Activated naive CD8-positive, alpha-beta T cell treated with anti-CD3 and anti-CD28 coated beads for 36 hours (primary cell): ENCODE measurements at places on chromosomes 6 and 20. TPM values are rescaled to one million over a fixed set of nuclear protein-coding genes. Genes with fewer than 3 reads are reported as not detected.

PTK6 gene
- total RNA-seq = 0.16 TPM

LINC00237 gene
- not detected for total RNA-seq

DNA sequence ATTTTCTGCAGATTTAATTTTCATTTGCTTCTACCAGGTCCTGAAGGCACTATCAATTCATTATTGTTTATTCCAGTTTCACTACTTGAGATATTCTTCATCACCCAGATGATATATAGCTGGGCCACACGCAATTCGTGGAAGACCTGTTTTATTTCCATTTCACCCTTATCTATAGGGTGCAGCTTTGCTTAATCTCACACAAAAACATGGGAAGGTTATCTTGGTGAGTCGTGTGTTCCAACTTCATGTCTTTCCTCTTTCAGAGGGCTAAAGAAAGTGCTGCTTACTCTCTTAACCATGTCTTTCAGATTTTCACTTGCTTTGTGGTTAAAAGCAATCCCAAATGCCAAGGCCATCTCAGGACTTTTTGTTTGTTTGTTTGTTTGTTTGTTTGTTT is 194.0 kb downstream of the SOD2 start:
- no peaks in the 10 kb centered on the region for H3K4me1 ChIP-seq
- H3K27me3 ChIP-seq = peaks cover 29% of the 10 kb centered on the region
- H3K36me3 ChIP-seq = no peaks in the 10 kb centered on the region
- H3K4me3 ChIP-seq = no peak overlapping the region
- H3K27ac ChIP-seq = no peak overlapping the region

GRCh38 chr20:62232770-62233645 is 5.3 kb upstream of the OSBPL2 start:
- H3K4me3 ChIP-seq = no peak overlapping the region
- H3K4me1 ChIP-seq = peaks cover 4% of the 10 kb centered on the region
- no peaks in the 10 kb centered on the region for H3K36me3 ChIP-seq
- H3K27ac ChIP-seq = no peak overlapping the region

- H3K27me3 ChIP-seq = no peaks in the 10 kb centered on the region
- H3K4me1 ChIP-seq = peaks cover 20% of the 10 kb centered on the region
- H3K36me3 ChIP-seq = peaks cover 46% of the 10 kb centered on the region
- no peak overlapping the region for H3K4me3 ChIP-seq
- DNase-seq = no peak
- no peak overlapping the region for H3K27ac ChIP-seq
Observed at GRCh38 chr6:160071805-160072690, 49.6 kb upstream of the SLC22A1 start.

DNA sequence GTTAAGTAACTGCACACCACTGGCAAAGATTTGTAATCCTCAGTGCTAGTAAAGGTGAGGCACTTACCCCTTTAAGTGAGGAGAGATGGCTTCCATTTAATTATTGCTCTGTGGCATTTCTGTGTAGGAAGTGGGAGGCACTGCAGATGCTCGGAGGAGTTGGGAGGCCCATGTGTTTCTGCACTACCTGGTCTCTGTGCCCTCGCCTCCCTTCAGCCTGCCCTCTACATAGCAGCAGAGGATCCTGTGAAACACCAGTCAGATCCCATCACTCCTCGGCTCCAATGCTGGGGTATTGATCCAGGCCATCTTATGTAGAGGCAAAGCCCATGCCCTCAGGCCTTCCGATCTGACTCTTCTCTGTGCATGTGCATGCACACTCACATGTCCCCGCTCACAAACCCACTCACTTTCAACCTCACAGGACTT is 67.0 kb downstream of the SLX4IP start:
- H3K27me3 ChIP-seq = no peaks in the 10 kb centered on the region
- peaks cover 31% of the 10 kb centered on the region for H3K4me1 ChIP-seq
- H3K27ac ChIP-seq = peak overlapping the region; percentile 83
- DNase-seq = peak; percentile 20
- peak overlapping the region; percentile 76 for H3K4me3 ChIP-seq

DNA sequence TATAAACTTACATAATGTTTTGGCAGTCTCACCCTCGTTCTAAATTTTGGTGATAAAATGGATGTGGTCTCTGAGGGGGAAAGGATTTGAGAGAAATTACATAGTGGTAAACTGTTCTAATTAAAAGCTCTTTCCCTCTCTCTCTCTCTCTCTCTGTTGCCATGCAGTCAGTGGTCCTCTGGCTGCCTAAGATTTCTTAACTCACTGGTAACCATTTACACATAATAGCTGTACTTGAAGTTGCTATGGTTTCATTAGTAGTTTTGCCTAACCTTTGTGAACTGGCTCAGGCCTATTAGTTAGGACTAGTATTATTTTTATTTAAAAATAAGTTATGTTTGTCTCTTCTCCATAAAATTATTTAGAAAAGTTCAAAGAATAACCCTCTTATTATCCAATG is 42.0 kb downstream of the MAPK14 start:
- peaks cover 44% of the 10 kb centered on the region for H3K4me1 ChIP-seq
- H3K4me3 ChIP-seq = no peak overlapping the region
- no peaks in the 10 kb centered on the region for H3K27me3 ChIP-seq
- H3K36me3 ChIP-seq = peaks cover 7% of the 10 kb centered on the region
- no peak overlapping the region for H3K27ac ChIP-seq

C6orf132 gene
- 0.19 TPM for total RNA-seq

DNA sequence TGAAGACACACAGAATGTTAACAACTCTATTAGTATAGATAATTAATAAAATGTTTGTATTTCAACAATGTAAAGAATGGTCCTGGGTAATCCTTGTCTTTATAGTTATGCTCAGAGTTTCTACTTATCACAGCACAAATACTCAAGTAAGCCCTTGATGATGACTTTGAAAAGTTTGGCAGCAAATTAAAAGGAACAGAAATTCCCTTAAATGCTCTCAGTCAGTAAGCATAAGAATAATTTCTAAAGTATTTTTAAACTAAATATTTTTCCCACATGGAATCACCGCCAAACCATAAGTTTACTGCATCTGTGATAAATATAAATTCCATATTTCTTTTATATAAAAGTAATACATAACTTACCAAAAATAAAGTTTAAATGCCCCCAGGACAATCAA is 96.1 kb downstream of the COL12A1 start:
- no peak overlapping the region for H3K4me3 ChIP-seq
- H3K4me1 ChIP-seq = no peaks in the 10 kb centered on the region

GRCh38 chr6:12506159-12506558 is 210.4 kb upstream of the PHACTR1 start:
- peaks cover 10% of the 10 kb centered on the region for H3K27me3 ChIP-seq
- H3K27ac ChIP-seq = no peak overlapping the region
- no peak overlapping the region for H3K4me3 ChIP-seq
- no peak for DNase-seq
- no peaks in the 10 kb centered on the region for H3K36me3 ChIP-seq

GRCh38 chr6:165701005-165701404 is 38.0 kb upstream of the PDE10A start:
- no peak for DNase-seq
- H3K4me3 ChIP-seq = no peak overlapping the region
- no peaks in the 10 kb centered on the region for H3K27me3 ChIP-seq
- no peaks in the 10 kb centered on the region for H3K36me3 ChIP-seq
- no peaks in the 10 kb centered on the region for H3K4me1 ChIP-seq
- no peak overlapping the region for H3K27ac ChIP-seq

DNA sequence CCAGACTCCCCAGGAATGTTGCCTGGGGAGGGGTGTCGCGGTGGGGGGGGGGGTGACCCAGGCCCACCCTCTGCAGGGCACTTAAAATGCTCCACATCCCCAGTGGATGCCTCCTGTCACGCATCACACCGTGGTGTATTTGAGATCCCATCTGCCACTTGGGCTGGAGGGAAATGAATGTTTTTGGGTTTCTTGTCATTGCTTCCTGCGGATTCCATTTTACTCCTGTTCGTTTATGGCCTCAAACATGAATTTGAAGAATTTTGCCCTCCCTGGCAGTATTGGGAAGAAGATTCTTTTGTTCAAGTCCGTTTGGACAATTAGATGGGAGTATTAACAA is 544 bp upstream of the KHDC1 start:
- H3K27me3 ChIP-seq = no peaks in the 10 kb centered on the region
- peak overlapping the region; percentile 80 for H3K4me3 ChIP-seq
- peaks cover 26% of the 10 kb centered on the region for H3K4me1 ChIP-seq
- H3K36me3 ChIP-seq = peaks cover 37% of the 10 kb centered on the region
- H3K27ac ChIP-seq = peak overlapping the region; percentile 74
- no peak for DNase-seq

DNA sequence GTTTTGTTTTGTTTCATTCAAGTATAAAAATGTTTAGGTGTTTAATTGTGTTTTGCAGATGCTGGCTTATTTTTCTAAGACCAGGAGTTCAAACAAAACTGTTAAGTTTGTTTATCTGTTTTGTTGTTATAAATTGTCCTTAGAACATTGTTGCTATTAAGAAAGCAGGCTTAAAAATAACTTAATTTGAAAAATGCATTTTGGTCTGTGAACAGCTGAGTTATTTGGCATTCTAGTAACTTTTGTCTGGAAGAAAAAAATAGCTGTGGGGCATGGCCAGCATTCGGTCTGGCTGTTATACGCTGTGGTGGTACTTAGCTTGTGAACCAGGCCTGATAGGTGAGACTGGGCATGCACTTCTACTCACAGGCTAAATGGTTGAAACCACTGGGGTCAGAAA is 37.8 kb downstream of the SLX4IP start:
- H3K36me3 ChIP-seq = peaks cover 18% of the 10 kb centered on the region
- H3K27ac ChIP-seq = no peak overlapping the region
- peaks cover 18% of the 10 kb centered on the region for H3K4me1 ChIP-seq
- DNase-seq = no peak

CGAS gene
- 27.9 TPM for total RNA-seq

CASS4 gene
- 3.0 TPM for total RNA-seq

HRH3 gene
- total RNA-seq = not detected

GRCh38 chr6:43630980-43631619 is 2.0 kb upstream of the GTPBP2 start:
- no peaks in the 10 kb centered on the region for H3K27me3 ChIP-seq
- peak overlapping the region; percentile 15 for H3K4me3 ChIP-seq
- no peak for DNase-seq
- peaks cover 41% of the 10 kb centered on the region for H3K4me1 ChIP-seq

FAM8A1 gene
- 4.0 TPM for total RNA-seq

GRCh38 chr6:105178636-105179035 is 1.2 kb downstream of the POPDC3 start:
- peaks cover 76% of the 10 kb centered on the region for H3K27me3 ChIP-seq
- H3K27ac ChIP-seq = no peak overlapping the region
- H3K4me1 ChIP-seq = peaks cover 7% of the 10 kb centered on the region
- no peak for DNase-seq
- H3K36me3 ChIP-seq = no peaks in the 10 kb centered on the region

DNA sequence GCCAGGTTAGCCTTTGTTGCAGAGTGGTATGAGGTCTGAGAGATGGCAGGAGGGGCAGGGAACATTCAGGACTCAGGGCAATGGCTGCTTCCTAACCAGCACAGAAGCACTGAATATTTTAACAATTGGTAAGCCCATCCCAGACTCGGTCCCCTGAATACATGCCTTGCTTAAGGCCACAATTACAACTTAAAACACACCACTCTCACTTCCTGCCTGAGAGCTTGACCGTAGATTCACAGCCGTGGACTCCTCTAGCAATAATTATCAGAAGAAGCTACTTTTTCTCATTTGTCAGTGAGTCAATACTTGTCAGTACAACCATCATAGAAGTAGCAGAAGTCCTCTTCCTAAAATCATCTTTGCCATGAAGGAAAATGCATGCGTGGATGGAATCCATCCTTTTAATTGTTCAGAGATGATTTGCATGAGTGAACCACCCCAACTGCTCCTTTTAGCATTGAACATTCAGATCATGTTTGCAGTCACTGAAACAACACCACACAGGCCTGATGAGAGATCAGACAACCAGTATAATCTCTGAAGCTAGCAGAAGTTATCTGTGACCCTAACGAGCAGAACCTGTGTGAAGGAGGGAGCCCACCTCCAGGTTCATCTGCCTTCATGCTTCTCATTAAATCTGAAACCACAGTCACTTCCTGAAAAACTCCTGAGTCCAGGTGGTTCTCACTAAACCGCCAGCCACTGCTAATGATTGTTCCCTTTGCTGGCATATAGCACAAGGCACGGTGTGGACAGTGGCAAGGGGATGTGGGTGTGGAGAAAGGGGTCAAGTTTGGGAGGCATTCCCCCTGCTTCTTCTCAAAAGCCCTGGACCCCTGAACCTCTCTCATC is 333.9 kb upstream of the CNR1 start:
- no peaks in the 10 kb centered on the region for H3K36me3 ChIP-seq
- H3K27ac ChIP-seq = no peak overlapping the region
- no peak for DNase-seq
- peaks cover 5% of the 10 kb centered on the region for H3K4me1 ChIP-seq
- peaks cover 21% of the 10 kb centered on the region for H3K27me3 ChIP-seq

GRCh38 chr6:1018041-1018440 is 293.9 kb upstream of the FOXQ1 start:
- no peak overlapping the region for H3K27ac ChIP-seq
- H3K4me1 ChIP-seq = no peaks in the 10 kb centered on the region
- H3K4me3 ChIP-seq = no peak overlapping the region

PLG gene
- total RNA-seq = not detected

MYLK4 gene
- 0.10 TPM for total RNA-seq

IRF4 gene
- 432 TPM for total RNA-seq

DNA sequence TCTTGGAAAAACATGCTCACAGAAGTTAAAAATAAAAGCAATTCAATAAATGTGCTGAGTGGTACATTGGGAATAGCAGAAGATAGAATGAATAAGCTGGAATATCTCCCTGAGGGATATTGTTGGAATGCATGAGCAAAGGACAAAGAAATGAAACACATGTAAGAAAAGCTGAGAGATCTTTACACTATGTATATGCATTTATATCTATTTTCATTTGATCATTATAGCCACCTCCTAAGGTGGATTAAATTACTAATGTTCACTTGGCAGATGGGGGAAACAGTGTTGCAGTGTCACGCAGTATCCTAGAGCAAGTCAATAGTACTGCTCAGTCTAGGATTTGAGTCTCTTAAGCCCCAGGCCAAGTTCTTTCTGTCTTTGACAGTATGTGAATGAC is 542.0 kb upstream of the MARCKS start:
- no peaks in the 10 kb centered on the region for H3K36me3 ChIP-seq
- H3K4me1 ChIP-seq = no peaks in the 10 kb centered on the region
- H3K4me3 ChIP-seq = no peak overlapping the region
- no peak overlapping the region for H3K27ac ChIP-seq
- DNase-seq = no peak

DNA sequence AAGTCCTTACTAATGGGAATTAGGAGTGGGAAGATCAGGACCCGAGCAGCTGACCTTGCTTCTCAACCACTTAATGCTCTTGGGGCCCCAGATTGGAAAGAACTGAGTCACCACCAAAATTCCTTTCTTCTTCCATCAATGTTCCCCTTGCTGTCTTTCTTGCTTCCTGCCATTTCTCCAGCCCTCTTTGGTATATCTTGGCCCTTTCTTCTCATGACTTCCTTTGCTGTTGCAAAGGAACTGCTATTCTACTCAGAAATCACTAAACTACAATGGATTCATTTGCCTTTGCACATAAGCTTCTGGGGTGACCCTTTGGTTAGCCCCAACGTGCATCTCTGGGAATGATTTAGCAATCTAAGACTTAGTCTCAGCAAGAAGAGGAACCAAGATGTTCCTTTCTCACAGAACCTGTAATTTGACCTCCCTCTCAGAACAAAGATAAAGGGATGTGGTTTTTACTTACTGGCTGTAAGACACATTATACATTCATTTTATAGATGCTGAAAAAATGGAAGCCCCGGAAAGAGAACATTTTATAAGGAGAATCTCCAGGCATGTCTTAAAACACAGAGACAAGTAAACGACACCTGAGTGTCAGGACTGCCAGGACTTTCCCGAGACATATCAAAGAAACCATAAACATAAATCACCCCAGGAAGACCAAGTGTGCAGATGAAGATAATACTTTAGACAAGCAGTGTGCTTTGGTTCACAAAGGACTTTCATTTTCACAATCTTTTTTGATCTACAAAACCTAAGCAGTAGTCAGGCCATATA is 99.0 kb upstream of the TNFAIP3 start:
- H3K27ac ChIP-seq = peak overlapping the region; percentile 84
- H3K36me3 ChIP-seq = peaks cover 2% of the 10 kb centered on the region
- no peaks in the 10 kb centered on the region for H3K27me3 ChIP-seq
- no peak for DNase-seq

HTR1E gene
- total RNA-seq = not detected
